ENCODE measurements at places on chromosomes 1 and 21.

GRCh38 chr1:163213626-163214025, 10.9 kb upstream of the RGS5 start:
- no peak for DNase-seq

GRCh38 chr1:8506995-8507615, 189.2 kb downstream of the SLC45A1 start:
- no peak for DNase-seq

- no peak for DNase-seq
Measured at GRCh38 chr1:234914606-234915290, 213.9 kb downstream of the TOMM20 start.

DNA sequence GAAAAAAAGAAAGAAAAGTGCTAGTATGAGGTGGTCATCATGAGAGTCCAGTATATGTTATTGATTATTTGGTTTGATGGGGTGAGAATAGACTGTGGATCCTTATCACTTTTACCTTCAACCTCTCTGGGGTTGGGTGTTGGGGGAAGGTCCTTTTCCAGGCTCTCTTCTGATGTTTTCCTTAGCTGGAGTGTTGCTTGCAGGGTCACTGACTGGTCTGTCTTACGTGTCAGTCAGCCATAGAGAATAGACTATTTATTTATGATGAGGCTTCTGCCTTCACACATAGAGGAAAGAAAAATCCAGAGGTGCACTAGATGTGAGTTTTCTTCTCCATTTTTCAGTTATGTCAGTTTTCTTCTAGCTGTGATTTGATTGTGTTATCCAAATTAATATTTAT, 36.5 kb downstream of the MAP3K21 start:
- no peak for DNase-seq

DNA sequence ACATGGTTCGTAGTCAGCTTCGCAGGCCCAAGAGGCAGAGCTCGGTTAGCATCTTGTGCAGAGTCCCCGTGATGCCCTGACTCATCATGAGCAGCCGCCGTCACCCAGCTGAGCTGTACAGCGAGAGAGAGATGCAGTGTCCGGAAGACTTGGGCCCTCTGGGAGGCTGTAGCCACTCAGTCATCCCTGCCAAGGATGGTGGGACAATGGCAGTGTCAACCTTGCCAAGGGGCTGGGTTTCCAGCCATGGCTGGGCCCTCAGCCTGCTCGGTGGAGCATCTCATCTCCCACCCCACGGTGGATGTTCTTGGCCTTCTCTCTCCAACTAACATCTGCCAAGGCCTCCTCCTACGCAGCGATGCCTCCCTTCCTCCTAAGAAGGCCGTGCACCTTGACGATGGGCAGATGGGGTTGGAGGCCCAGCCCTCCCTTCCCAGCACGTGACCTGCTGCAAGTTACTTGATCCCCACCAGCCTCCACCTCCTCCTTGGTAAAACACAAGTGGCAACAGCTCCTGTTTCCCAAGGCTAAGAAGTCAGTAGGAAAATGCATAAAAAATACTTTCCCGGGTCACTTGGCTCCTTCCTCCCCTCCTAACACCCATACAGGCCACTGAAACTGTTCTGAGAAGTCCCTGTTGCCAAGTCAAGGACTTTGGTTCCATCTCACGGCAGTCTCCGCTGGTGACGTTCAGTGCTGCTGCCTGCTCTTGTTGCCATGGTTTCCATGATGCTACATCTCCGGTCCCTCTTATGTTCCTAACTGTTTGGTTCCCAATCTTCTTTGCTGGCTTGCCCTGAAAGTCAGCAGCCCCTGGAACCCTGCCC, 384.7 kb upstream of the VAMP3 start:
- DNase-seq, result no peak

Data from activated CD4-positive, alpha-beta T cell treated with anti-CD3 and anti-CD28 coated beads, Interleukin-2, amount 10 ng/mL, durations not matched to agents 24 days and 14 days (primary cell).